Activated CD4-positive, alpha-beta T cell treated with anti-CD3 and anti-CD28 coated beads for 36 hours (primary cell): ENCODE measurements at places on chromosomes 13 and 19.

- peak; percentile 14 for DNase-seq
Observed at GRCh38 chr19:47124937-47125668, 5.5 kb upstream of the SAE1 start.

GRCh38 chr19:35400773-35401100, 29.9 kb downstream of the GPR42 start:
- no peak for DNase-seq

DNA sequence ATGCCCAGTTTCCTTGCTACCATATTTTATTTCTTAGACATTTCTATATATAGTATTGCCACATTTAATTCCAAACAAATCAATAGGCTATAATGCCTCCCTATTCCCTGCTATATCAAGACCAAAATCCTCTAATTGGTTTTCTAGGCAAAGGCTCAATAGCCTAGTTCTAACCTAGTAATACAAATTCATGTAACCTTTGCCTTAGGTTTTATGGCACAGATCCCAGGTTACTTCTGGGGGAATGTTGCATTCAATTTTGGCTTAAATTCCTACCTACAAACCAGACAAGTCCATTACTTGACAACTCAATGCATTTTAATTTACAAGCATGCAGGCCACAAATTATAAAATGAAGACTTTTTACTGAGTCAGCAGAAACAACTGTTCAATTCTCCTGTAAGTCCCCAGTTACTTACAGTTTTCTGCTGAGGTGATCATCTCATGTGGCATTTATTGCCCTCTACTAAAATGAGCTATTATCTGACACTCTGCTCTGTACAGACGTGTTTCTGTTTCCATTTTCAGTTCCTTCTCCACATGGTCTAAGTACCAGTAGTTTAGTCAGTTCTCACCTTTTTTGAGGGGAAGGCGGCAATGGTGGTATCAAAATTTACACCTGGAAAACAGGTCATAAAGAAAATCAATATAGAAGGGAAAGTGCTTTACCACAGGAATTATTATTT, 11.7 kb downstream of the KCNRG start:
- no peak for DNase-seq

DNA sequence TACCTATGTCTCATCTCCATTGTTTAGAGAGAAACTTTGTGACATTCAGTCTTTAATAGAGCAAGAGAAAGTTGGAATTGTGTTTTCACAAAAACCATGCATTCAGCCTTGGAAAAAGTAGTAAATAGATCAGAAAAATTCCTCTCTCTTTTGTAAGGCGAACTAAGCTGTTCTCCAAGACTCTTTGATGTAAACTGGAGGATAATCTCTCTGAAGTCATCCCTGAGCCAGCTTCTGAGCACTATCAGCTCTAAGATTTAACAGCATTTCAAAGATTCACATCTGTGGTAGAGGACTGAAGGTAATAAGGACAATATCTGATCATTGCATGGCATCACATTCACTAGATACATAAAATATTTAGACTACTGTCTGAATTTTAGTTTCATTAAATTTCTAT, 904.6 kb upstream of the ATXN8OS start:
- no peak for DNase-seq

DNA sequence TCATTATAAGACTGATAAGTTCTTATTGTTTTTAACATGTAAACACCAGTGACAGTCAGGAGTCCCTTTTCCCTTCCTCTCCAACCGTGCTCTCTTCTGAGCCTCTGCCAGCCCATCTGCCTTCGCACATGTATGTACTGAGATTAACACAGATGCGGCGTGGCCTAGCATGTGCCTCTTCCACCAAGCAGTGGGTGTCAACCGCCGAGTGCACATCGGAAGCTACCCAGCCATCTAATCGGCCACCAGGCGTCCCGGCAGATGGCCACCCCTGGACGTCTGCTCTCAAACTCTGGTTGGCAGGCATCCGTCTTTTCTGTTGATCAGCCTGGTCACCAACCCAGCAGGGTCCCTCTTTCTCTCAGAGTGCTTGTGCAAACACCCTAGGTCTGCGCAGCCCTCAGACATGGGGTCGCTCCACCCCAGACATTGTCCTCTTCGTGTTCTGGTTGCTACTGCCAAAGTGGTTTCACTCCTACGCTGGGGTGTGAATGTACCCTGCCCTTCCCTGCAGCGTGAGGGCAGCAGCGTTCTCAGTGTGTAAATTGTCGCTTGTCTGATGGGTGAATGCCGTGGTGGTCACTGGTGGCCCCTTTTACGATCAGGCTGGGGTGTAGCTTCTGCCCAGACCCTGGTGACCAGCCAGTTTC, 57.7 kb upstream of the LDLR start:
- DNase-seq, result no peak

DNA sequence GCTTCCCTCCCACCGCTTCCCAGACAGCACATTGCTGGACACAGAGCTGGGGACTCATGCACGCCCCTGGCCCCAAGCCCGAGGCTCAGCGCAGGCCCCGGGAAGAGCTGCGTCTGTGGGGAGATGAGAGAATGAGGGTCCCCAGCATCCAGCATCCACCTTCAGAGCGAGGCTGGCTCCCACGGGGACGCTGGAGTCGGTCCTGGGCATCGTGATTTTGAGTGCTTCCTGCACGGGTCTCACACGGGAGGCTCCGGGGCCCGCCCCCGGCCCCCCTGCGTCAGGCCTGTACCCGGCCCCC, 4.7 kb downstream of the NCLN start:
- no peak for DNase-seq

DNA sequence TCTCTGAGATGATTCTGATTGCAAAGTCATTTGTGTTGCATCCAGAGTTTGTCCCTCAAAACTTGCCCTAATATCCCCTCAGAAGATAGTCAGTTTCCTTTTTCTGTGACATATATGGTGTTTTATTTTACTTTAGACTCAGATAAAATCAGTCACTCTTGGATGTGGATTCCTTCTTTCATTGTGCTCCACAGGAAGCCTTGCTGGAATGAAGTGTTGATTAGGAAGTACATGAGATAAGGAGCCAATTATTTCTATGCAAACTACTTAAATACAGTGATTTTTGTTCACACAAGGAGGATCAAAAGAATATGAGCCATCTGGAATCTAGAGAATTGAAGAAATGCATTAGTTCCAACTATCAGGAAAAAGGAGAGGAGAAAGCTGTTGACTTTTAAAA, 107.6 kb upstream of the RXFP2 start:
- no peak for DNase-seq

DNA sequence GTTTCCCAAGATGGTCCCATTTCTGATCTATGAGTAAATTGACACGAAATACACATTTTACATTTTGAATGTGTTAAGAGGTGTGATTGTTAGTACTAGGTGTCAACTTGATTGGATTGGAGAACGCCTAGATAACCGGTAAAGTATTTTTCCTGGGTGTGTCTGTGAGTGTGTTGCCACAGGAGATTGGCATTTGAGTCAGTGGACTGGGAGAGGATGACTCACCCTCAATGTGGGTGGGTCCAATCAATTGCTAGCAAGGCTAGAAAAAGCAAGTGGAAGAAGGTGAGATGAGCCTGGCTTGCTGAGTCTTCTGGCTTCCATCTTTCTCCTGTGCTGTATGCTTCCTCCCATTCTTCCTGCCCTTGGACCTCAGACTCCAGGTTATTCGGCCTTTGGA, 960.7 kb upstream of the PCDH9 start:
- DNase-seq, result no peak

- DNase-seq, result no peak
Observed at GRCh38 chr19:32717496-32717895, 2.1 kb upstream of the TDRD12 start.

DNA sequence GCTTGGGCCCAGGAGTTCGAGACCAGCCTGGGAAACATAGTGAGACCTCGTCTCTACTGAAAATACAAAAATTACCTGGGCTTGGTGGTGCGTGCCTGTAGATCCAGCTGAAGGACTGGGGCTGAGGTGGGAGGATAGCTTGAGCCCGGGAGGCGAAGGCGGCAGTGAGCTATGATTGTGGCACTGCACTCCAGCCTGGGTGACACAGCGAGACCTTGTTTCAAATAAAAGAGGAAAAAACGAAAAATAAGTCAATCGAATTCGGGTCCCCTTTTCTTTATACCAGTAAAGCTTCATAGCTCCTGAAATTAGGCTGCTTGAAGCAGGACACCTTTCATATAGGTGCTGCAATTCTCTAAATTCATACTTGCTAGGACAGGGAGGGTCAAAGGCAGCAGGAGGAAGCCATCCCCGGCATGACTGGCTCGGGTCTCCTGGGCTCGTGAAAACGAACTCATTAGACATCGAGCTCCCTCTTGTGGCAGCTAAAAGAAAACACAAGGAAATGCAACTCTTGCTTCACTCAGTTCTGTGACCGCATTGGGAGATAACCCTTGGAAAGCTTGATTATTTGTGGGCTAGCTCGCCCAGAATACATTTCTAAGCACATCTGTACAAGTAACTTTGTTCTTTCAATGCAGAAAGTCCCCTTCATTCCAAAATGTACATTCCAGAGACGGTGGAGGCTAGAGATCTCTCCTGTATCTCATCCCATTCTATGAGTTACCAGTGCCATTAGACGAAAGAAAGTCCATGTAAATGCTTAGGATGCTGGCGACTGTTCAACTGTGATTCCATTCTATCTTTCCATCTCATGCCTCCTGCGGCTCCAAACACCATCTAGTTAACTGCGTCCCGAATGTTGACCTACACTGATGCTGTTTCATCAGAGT, 16.8 kb downstream of the FPR2 start:
- DNase-seq, result peak; percentile 66

DNA sequence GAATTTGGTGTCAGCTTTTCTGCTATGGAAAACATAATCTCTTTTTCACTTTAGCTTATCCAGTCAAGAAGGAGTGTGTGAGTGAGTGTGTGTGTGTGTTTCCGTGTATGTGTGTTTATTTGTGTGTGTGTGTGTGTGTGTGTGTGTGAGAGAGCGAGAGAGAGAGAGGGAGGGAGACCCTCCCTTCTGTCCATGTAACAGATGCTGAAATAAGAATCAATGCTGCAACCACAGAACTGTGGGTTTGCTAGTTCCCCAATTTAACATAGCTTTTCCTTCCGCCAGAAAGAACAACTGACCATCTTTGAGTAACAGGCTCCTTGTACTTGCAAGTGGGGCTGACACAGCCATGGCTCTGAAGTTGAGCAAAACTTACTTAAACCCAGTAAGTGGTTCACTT, 5.2 kb downstream of the LCP1 start:
- DNase-seq, result no peak

DNA sequence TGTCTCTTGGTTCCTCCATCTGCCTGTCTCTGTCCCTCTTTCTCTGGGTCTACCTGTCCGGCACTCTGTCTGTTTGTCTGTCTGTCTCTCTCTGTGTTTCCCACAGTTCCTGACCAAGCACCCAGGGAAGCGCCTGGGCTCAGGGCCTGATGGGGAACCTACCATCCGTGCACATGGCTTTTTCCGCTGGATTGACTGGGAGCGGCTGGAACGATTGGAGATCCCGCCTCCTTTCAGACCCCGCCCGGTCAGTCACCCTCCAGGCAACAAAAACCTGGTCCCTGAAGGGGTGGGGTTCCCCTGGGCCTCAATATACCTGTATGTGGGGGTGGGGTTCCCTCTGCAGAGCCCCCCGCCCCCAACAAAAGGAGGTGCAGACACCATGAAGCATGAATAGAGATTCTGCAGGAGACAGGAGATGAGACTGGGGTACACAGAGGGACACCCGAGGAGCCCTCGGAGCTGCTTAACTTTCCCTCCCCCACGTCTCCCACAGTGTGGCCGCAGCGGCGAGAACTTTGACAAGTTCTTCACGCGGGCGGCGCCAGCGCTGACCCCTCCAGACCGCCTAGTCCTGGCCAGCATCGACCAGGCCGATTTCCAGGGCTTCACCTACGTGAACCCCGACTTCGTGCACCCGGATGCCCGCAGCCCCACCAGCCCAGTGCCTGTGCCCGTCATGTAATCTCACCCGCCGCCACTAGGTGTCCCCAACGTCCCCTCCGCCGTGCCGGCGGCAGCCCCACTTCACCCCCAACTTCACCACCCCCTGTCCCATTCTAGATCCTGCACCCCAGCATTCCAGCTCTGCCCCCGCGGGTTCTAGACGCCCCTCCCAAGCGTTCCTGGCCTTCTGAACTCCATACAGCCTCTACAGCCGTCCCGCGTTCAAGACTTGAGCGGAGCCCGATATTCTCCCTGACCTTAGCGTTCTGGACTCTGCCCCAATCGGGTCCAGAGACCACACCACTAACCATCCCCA, 2.6 kb upstream of the CACNG7 start:
- peak; percentile 82 for DNase-seq

DNA sequence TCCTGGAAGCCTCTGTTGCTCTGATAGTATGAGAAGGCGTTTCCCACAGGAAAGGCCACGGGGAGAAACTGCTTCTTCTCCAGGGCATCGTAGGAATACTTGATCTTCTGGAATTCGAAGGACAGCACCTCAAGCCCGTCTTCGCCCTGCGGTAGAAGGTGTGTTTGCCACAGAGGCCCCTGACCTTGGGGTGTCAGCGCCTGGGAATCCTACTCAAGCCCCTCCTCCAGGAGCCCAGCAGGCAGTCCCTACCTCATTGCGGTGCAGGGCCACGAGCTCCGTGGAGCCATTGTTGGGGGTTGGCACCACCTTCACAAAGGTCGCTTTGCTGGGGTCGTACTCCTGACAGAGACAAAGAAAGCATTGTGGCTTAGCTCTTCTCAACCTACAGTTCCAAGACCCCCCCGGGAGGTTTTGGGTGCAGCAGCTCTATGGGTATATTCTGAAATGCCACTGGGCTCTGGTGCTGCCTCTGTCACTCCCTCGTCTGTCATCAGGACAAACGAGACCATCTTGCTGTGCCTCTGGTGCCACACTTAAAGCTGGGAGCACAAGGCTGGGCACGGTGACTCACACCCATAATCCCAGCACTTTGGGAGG, 3.7 kb downstream of the ATP13A1 start:
- DNase-seq, result no peak

DNA sequence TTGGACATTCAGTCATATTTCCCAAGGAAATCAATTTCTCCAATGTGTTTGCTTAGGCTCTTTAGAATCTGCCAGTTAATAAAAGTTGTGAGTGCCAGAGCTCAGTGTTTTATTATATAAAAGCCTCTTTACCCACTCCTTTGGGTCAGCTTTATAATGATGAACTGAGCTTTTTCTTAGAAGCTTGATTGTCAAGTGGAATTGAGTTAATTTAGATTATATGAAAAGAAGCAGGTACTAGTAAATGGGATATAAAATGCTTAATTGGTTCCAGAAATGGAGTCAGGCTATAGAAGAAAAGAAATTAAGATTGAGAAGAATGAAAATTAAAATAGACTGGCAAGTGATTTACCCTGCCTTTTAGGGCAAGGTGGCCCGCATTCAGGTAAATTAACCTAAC, 363.2 kb downstream of the SLITRK6 start:
- no peak for DNase-seq

- no peak for DNase-seq
Observed at GRCh38 chr13:39561971-39562370, 41.0 kb downstream of the LHFPL6 start.

DNA sequence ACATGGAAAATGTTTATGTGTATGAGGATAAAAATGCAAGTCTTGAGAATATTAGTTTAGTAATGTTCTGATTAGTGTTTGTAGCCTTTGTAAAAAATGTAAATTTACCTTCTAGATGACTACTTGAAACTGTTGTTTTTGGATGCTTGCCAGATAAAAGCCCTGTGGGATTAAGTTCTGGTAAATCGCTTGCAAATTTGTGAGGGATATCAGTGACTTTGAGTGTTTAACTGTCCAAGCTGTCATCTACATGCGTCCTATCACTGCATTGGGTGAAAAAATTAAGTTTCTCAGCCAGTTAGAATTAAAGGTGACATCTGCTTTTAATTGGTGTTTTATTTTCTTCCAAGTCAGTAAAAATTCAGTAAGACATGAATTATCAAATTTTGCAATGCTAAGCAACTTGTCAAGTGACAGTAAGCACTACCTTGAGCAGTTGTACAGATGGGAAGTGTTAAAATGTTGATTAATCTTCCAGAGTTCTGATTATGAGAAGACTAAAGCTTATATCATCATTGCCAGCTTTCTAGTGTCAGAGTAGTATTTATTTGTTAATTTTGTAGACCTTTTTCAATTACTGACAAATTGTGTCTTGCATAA, 88.0 kb downstream of the PCCA start:
- DNase-seq, result no peak
